ENCODE measurements at places on chromosomes 4 and X.

DNA sequence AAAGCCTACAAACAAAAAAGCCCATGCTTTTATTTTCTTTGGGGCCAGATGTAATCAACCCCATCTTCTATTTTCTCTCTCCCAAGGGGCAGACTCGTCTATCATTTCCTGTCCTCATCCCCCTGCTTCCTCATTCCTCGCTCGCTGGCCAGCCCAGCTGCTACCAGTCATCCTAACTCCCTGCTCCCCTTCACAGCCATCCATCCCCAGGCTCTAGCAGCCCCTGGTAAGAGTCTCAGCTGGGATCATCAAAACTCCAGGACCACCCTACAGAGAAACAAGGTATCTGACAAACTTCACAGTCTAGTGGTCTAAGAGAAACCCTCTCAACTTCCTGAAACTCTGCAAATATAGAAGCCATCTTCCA, 23.6 kb downstream of the SH3KBP1 start:
- DNase-seq, result no peak

- peak; percentile 23 for DNase-seq
Observed at GRCh38 chr4:10129196-10130177, 12.9 kb upstream of the WDR1 start.

- DNase-seq, result peak; percentile 18
Observed at GRCh38 chr4:70613306-70614183, 15.0 kb upstream of the ENAM start.

- no peak for DNase-seq
Observed at GRCh38 chr4:61911313-61911756, 711.2 kb downstream of the ADGRL3 start.

- no peak for DNase-seq
Observed at GRCh38 chrX:31200430-31200829, 128.6 kb upstream of the FTHL17 start.

GRCh38 chr4:105236916-105237311, 90.2 kb downstream of the TET2 start:
- no peak for DNase-seq

GRCh38 chrX:44082829-44083228, 109.6 kb upstream of the NDP start:
- DNase-seq, result no peak

DNA sequence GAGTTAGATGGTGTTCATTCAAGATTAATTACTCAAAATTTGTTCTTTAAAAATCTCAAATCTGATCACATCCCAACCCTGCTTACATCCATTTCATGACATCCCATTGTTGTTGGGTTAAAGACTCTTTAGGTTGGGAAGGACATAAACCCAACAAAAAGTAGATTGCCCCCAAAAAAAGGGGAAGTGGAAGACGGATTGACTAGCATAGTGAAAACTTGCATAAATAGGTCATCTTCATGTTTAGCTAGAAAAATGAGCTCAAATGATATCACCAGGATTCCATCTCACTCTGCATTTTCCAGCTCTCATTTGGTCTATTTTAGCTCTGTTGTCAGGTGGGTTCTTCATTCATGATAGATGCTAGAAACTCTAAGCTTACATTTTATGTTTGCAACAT, 18.5 kb upstream of the TET2 start:
- no peak for DNase-seq

DNA sequence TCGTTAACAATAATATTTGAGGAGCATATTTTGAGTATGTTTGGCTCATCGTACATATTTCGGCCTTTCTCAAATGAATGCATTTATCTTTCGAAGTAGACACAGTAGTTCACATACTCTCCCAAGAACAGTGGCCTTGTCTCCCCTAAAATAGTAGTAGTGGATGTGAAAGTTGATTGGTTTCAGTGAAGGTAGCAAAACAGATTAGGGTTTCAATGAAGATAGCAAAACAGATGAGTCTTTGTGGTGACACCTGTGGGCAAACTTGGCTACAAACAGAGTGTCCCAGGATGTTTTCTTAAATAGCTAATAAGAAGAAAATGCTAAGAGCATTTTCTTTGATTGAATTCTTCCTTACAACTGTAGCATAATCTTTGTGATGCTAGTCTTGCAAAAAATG, 67.0 kb downstream of the USP9X start:
- no peak for DNase-seq

GRCh38 chrX:78886550-78886949, 58.6 kb upstream of the P2RY10 start:
- peak; percentile 9 for DNase-seq

DNA sequence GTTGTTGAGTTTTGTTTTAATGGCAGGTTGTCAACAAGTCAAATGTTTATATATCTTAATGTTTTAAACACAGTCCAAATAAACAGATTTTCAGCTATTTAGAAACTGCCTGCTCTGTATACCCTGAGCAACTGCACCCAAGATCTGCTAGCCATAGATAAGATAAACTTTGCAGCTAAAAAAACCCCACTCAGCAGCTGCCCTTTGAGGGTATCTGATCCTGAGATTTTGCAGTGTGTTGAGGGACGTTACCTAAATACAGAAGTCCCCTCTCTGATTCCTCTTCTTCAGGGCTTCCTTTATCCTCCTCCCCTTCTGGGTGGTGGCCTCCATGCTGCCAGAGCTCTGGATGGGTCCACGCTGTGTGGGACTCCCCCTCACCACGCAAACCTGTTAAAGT, 11.0 kb upstream of the FGG start:
- DNase-seq, result no peak

DNA sequence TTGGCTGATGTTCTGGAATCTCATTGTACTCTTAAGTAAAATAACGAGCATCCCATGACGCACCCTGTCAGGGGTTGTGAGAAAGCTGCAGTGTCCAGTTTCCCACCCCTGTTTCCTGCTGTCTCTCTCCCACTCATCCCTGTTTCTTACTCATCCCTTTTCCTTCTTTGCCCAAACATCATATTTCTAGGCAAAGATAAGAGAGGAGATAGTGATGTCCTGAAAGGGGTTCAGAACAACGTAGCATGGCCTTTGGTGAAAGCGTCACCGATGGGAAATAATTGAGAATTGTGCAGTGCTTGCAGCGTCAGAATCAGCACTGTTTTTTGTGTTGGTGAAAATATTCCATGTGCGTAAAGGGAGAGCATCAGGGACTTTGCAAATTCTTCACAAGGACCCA, 23.5 kb upstream of the TMEM165 start:
- DNase-seq, result no peak

- DNase-seq, result peak; percentile 51
Observed at GRCh38 chr4:47933840-47934239, 19.5 kb upstream of the NFXL1 start.

DNA sequence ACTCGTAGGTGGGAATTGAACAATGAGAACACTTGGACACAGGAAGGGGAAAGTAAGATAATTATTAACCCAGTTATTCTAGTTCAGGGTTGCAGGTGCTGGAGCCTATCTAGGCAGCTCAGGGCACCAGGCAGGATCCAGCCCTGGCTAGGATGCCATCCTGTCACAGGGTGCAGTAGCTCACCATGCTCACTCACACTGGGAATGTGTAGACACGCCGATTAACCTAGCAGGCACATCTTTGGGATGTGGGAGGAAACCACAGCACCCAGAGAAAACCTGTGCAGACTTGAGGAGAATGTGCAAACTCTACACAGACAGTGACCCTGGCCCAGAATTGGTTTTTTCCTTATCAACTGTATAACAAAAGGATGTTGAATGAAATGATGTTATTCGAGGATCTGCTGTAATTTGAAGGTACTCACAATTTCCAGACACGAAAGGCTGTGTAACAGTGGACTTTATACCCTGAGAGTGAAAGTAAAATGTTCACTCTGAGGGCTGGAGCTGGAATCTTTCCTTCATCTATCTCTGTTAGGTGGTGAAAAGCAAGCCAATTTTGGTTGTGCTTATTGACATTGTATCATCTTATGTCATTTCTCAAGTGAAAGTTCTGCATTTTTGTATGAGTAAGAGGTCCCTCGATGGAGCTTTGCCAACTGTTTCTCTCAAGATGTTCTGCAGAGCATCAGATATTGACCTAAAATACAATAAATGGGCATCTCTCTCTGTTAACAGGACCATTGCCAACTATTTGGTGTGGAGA, 78.8 kb downstream of the PHEX start:
- peak; percentile 44 for DNase-seq

DNA sequence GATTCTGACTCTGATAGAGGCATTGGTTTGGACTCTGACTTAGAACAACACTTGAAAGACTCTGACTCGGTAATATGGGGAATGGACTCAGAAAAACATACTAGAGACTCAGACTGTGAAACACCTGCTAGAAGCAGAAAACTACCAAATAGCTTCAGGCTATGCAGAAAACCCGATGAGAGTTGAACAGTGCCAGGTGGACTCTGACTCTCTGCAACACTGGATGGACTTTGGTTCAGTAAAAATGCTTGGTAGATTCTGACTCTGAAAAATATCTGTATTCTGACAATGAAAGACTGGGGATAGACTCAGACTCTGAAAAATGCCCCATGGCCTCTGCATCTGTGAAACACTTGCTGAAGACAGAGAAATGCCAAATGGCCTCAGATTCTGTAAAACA, 215.1 kb upstream of the HDX start:
- no peak for DNase-seq
